ENCODE measurements at places on chromosomes 2 and 18. TPM values are rescaled to one million over a fixed set of nuclear protein-coding genes. Genes with fewer than 3 reads are reported as not detected.

CCL20 gene
- polyA plus RNA-seq: 0.99 TPM

SLC40A1 gene
- polyA plus RNA-seq: 188 TPM

ALK gene
- not detected for polyA plus RNA-seq

GPR45 gene
- not detected for polyA plus RNA-seq

PLCD4 gene
- polyA plus RNA-seq: 13.3 TPM

GAD1 gene
- polyA plus RNA-seq: 1.2 TPM

SLC9A2 gene
- polyA plus RNA-seq: 0.38 TPM

GRB14 gene
- 60.6 TPM for polyA plus RNA-seq

EFHD1 gene
- polyA plus RNA-seq: 5.0 TPM

LPIN2 gene
- 28.5 TPM for polyA plus RNA-seq

ADAM23 gene
- 6.9 TPM for polyA plus RNA-seq

KIF1A gene
- 6.4 TPM for polyA plus RNA-seq

AKAIN1 gene
- polyA plus RNA-seq: not detected

CCDC178 gene
- 2.2 TPM for polyA plus RNA-seq

PIEZO2 gene
- 224 TPM for polyA plus RNA-seq

FAHD2B gene
- 30.0 TPM for polyA plus RNA-seq

CCDC102B gene
- polyA plus RNA-seq: 22.3 TPM

GBX2 gene
- polyA plus RNA-seq: 0.10 TPM

HNMT gene
- polyA plus RNA-seq: 74.1 TPM

IL36RN gene
- 0.10 TPM for polyA plus RNA-seq

GPC1 gene
- polyA plus RNA-seq: 36.2 TPM

DSG2 gene
- polyA plus RNA-seq: 45.0 TPM

LDLRAD4 gene
- 14.1 TPM for polyA plus RNA-seq

EFR3B gene
- polyA plus RNA-seq: 7.7 TPM

LBX2 gene
- polyA plus RNA-seq: 0.32 TPM

MYO3B gene
- polyA plus RNA-seq: 4.1 TPM

LYG1 gene
- polyA plus RNA-seq: 3.0 TPM

AFF3 gene
- 22.2 TPM for polyA plus RNA-seq

C2orf72 gene
- 0.26 TPM for polyA plus RNA-seq

ECEL1 gene
- 0.24 TPM for polyA plus RNA-seq

NAT8 gene
- 0.97 TPM for polyA plus RNA-seq

PER2 gene
- 8.7 TPM for polyA plus RNA-seq

C2orf66 gene
- polyA plus RNA-seq: 0.25 TPM

UGT1A5 gene
- not detected for polyA plus RNA-seq

INHA gene
- 1.9 TPM for polyA plus RNA-seq

SERPINB11 gene
- polyA plus RNA-seq: not detected

ICA1L gene
- polyA plus RNA-seq: 22.8 TPM

SLC4A5 gene
- polyA plus RNA-seq: 11.5 TPM

MRPS9 gene
- polyA plus RNA-seq: 38.2 TPM

SLC30A3 gene
- polyA plus RNA-seq: 0.63 TPM

NTSR2 gene
- not detected for polyA plus RNA-seq

MLPH gene
- polyA plus RNA-seq: 3.4 TPM

POTEC gene
- 0.04 TPM for polyA plus RNA-seq

UCN gene
- polyA plus RNA-seq: 2.4 TPM

WDR35 gene
- polyA plus RNA-seq: 27.8 TPM

POTEJ gene
- 0.06 TPM for polyA plus RNA-seq

CCDC74B gene
- 4.1 TPM for polyA plus RNA-seq

NLRC4 gene
- 1.4 TPM for polyA plus RNA-seq

LHCGR gene
- polyA plus RNA-seq: 0.16 TPM

ANO7 gene
- 2.0 TPM for polyA plus RNA-seq

RBM45 gene
- polyA plus RNA-seq: 29.4 TPM

All from left lung (tissue), 14 donors.